Activated CD8-positive, alpha-beta T cell treated with anti-CD3 and anti-CD28 coated beads for 36 hours (primary cell): ENCODE measurements at places on chromosomes 7 and 10. TPM values are rescaled to one million over a fixed set of nuclear protein-coding genes. Genes with fewer than 3 reads are reported as not detected.
A peak's percentile ranks its signal among the peaks of the same experiment; 100 is the strongest.

The SYT15 gene
- 0.59 TPM for total RNA-seq

The UCN3 gene
- not detected for total RNA-seq

The ACHE gene
- total RNA-seq = not detected

The IFIT2 gene
- total RNA-seq = 39.2 TPM

The KCNH2 gene
- 0.23 TPM for total RNA-seq

The MOGAT3 gene
- total RNA-seq = not detected

The EIF3A gene
- 131 TPM for total RNA-seq

The CACNB2 gene
- total RNA-seq = not detected

- H3K27ac ChIP-seq = peak overlapping the region; percentile 86
- H3K27me3 ChIP-seq = no peaks in the 10 kb centered on the region
- H3K4me3 ChIP-seq = peak overlapping the region; percentile 73
- peaks cover 88% of the 10 kb centered on the region for H3K36me3 ChIP-seq
- no peak for DNase-seq
These were observed 209.4 kb upstream of the KLF14 start for GRCh38 chr7:130943336-130943901.

- no peaks in the 10 kb centered on the region for H3K4me1 ChIP-seq
- H3K36me3 ChIP-seq = no peaks in the 10 kb centered on the region
- H3K27me3 ChIP-seq = peaks cover 3% of the 10 kb centered on the region
- DNase-seq = no peak
These were observed 59.4 kb downstream of the PLCE1 start for GRCh38 chr10:94052866-94053791.

- no peaks in the 10 kb centered on the region for H3K36me3 ChIP-seq
- no peaks in the 10 kb centered on the region for H3K4me1 ChIP-seq
- no peak overlapping the region for H3K4me3 ChIP-seq
- H3K27me3 ChIP-seq = peaks cover 5% of the 10 kb centered on the region
- no peak for DNase-seq
These were observed 23.8 kb upstream of the SFTPA1 start for GRCh38 chr10:79586933-79587332.

- no peak overlapping the region for H3K27ac ChIP-seq
- H3K4me1 ChIP-seq = peaks cover 13% of the 10 kb centered on the region
- no peaks in the 10 kb centered on the region for H3K27me3 ChIP-seq
- no peak overlapping the region for H3K4me3 ChIP-seq
- DNase-seq = peak; percentile 53
These were observed 50.0 kb upstream of the WIPI2 start for GRCh38 chr7:5139998-5140397.
